ENCODE measurements at places on chromosomes 11 and 22. TPM values are rescaled to one million over a fixed set of nuclear protein-coding genes. Genes with fewer than 3 reads are reported as not detected.

DNA sequence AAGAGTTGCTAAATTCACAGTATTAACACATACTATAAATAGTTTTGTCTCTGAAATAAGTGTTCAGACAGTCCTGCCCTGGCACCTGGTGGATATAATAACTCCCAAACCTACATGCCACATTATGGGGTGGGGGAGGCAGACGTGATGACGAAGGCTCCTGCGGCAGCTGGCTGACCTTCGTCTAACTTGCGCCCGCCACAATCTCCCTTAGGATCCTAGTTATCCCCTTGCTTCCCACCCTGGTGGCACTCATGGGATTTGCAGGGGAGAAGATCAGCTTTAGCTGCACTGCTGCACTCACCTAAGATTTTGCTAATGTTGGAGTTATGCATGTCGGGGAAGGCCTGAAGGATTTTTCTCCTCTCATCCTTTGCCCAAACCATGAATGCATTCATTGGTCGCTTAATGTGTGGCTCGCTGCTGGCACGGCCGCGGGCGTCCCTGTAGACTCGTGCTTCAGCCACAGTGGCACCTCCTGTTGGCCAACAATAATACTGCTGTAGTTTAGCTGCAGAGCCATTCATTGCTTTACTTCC, 367.6 kb downstream of the SOX6 start:
- H3K4me1 ChIP-seq: no peaks in the 10 kb centered on the region
- H3K27me3 ChIP-seq: no peaks in the 10 kb centered on the region
- DNase-seq: no peak
- H3K4me3 ChIP-seq: no peak overlapping the region

Gene HBB
- not detected for total RNA-seq

Gene OR8K3
- total RNA-seq: not detected

GRCh38 chr22:35217527-35217926, 39.8 kb upstream of the HMGXB4 start:
- no peaks in the 10 kb centered on the region for H3K36me3 ChIP-seq
- no peak overlapping the region for H3K4me3 ChIP-seq
- no peak for DNase-seq
- no peak overlapping the region for H3K27ac ChIP-seq
